ENCODE measurements at places on chromosomes 6 and 20.

DNA sequence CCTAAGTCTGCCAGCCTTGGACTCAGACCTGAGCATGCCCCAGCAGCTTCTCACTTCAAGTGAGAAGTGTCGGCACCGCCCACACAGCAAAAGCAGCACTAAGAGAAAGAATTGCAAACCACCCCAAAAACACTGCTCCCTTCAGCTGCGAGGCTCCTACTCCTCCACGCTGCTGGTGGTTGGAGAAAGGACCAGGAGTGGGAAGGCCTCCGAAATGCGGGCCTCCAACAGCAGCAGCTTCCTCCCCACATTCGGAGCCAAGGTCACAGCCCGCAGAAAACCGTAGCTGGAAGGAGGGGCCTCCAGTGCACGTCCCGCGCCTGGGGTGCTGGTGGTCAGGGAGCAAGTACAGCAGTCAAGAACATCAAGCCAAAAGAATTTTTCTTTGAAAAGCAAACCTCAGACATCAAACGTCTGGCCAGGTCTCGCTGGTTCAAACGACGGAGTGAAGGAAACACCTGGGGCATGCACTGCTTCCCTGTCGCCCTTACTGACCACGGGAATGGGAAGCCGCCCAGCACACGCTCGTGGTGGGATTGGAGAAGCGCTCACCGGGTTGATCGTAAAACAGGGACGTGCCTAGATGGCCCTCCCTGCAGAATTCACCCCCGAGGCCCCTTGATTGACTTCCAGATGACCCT is 185.6 kb upstream of the CST7 start:
- DNase-seq: no peak

- DNase-seq: no peak
Observed at GRCh38 chr6:113960795-113961194, 10.2 kb downstream of the HDAC2 start.

DNA sequence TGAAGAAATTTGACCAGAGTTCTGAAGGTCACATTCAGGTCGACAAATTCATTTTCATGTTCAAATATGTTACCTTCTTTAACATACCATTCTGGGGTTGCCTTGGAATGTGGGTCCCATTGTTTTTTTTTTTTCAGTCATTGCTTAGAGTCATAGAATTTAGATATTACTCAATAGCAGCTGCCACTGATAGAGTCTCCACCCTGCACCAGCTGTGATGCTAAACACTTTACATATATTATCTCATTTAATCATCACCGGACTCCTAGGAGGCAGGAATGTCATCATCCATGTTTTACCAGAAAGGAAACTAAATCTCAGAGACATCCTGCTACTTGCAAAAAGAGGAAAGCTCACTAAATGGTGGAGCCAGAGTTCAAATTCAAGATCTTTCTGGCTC is 204.7 kb downstream of the ESR1 start:
- DNase-seq: no peak

GRCh38 chr6:154874773-154875592 is 120.1 kb upstream of the TIAM2 start:
- no peak for DNase-seq

DNA sequence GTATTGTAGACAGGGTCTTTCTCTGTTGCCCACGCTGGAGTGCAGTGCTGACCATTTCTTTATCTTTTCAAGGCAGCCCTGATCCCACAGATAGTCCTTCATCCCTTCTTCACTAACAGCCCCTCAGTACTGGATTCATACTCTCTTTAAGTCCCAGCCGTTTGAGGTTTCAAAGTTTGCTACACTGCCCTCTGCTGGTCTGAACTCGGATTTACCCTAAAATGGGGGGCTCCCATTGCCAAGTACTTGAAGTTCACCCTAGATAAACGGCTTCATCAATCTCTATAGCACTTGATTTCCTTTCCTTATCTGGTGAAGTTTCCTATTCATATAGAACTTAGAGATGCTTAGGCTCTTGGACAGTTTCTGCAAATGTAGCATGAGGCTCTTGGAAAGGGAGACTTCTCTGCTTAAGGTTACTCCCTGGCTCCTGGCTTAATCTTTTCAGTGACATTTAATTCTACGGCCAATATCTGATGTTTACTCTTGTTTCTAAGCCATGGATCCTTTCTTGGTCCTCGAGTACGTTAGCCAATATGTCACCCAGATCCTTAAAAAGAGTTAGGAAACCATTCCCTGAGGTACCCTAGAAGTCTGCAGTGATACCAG is 21.4 kb upstream of the PREP start:
- no peak for DNase-seq

- no peak for DNase-seq
Observed at GRCh38 chr20:48246061-48246790, 460.9 kb upstream of the SULF2 start.

GRCh38 chr6:161696801-161697200 is 422.9 kb upstream of the AGPAT4 start:
- no peak for DNase-seq

DNA sequence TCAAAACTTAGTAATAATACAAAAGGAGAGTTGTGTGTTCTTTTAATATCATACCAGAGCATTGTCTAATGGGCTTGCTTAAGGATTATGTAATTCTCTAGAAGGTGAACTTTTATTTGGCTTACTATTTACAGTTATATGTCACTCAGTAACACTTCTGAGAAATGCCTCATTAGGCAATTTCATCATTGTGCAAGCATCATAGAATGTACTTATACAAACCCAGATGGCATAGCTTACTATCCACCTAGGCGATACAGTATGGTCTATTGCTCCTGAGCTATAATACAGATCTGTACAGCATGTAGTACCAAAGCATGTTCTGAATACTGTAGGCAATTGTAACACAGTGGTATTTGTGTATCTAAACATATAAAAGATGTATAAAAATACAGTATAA is 340.1 kb downstream of the PHF3 start:
- no peak for DNase-seq

DNA sequence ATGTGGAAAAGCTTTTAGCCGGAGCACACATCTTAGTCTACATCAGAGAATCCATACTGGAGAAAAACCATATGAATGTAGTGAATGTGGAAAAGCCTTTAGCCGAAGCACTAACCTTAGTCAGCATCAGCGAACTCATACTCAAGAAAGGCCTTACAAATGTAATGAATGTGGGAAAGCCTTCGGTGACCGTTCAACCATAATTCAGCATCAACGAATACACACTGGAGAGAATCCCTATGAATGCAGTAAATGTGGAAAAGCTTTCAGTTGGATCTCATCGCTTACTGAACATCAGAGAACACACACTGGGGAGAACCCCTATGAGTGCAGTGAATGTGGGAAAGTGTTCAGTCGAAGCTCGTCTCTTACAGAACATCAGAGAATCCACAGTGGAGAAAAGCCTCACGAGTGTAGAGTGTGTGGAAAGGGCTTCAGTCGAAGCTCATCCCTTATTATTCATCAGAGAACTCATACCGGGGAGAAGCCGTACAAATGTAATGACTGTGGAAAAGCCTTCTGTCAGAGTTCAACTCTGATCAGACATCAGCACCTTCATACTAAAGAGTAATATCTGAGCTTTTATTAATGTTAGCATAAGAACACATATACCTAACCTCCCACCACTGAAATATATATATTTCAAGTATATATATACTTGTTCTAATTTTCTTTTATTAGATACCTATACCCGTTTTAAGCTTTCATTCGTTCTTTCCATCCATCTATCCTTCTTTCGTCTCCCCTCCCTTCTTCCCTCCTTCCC is 12.5 kb downstream of the ZNF391 start:
- DNase-seq: no peak

GRCh38 chr6:141788096-141788495 is 344.6 kb upstream of the GJE1 start:
- no peak for DNase-seq
